Tongue (tissue), 3 donors: ENCODE measurements at places on chromosomes 13 and 19. TPM values are rescaled to one million over a fixed set of nuclear protein-coding genes. Genes with fewer than 3 reads are reported as not detected.

The ZNF813 gene
- 5.1 TPM for total RNA-seq

The SRRM5 gene
- total RNA-seq, result not detected

The ZNF536 gene
- total RNA-seq, result 8.3 TPM

The ZNF560 gene
- total RNA-seq, result not detected

- DNase-seq, result no peak
Measured at GRCh38 chr13:109172136-109172535, 542.7 kb downstream of the MYO16 start.

GRCh38 chr13:40624383-40624782, 42.1 kb downstream of the FOXO1 start:
- DNase-seq, result no peak

GRCh38 chr13:50527612-50528509, 315.6 kb downstream of the DLEU7 start:
- no peak for DNase-seq

GRCh38 chr19:40622773-40623075, 21.6 kb downstream of the LTBP4 start:
- DNase-seq, result no peak

DNA sequence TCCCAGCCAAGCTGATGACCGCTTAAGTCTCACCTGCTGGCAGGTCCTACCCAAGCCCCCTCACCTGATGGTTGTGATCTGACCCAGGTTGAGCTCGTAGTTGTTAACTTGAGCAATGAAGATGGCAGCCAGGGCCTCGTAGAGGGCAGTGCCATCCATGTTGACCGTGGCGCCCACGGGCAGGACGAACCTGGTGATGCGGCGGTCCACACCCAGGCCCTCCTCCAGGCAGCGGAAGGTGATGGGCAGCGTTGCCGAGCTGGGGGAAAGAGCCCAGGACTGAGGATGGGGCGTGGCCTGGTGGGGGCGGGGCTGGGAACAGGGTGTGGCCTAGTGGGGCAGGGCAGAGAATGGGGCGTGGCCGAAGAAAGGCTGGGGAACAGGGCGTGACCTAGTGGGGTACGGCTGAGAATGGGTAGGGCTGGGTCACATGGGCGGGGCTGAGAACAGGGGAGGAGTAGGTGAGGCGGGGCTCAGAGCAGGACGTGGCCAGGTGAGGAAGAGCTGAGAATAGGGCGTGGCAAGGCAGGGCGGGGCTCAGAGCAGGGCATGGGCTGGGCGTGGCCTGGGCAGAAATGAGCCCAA, 12.9 kb downstream of the OR7C2 start:
- DNase-seq, result no peak
